Caudate nucleus (tissue), 63 donors: ENCODE measurements at places on chromosomes 11 and 22.

DNA sequence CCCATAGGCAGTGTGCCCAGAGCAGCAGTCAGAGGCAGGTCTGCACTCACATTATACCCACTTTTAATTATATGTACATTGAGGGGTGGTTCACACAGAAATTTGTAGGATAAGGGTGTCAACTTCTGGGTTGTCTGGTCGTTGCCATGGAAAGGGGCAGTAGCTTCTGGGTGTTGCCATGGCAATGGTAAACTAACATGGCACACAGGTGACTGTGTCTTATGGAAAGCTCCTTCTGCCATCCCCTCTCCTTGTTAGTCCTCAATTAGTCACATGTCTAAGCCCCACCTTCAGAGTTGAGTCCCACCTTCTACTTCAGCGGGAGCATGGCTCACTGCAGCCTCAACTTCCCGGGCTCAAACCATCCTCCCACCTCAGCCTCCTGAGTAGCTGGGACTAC lies 56.3 kb upstream of the ATXN10 start:
- DNase-seq, result no peak

DNA sequence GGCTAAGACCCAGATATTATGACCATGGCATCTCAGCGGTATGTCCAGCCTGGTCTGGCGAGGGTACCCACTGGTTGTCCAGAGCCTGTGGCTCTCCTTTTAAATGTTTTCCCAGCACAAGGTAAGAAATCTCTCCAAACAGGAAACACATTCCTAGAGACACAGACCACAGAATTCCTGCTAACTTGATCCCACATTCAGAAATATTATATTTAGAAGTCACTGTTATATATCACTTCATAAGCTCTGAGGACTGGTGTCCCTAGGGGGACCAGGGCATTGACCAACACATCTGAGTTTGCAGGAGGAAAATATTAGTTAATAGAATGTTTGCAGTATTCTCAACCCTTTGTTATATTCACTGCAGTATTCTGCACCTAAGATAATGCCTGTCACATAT lies 23.1 kb downstream of the TMPRSS13 start:
- no peak for DNase-seq

DNA sequence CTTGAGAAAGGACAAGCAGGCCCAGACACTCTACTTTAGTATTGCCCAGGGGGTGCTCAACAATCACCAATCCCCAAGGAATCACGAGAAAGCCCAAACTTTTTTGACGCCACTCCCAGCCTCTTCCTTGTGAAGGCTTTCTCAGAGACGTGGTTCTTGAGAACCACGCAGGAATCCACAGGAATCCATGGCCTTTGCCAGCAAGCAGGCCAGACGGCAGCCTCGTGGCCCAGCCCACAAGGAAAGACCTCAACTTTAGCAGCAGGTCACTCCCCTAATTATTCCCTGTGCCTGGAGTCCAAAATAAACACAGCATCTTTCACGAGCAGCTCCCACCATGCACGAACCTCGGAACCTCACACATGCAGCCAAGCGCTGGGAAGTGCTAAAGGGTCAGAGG lies 104.2 kb downstream of the WT1 start:
- DNase-seq, result no peak

GRCh38 chr11:3120071-3120792 lies 44.9 kb downstream of the OSBPL5 start:
- no peak for DNase-seq

DNA sequence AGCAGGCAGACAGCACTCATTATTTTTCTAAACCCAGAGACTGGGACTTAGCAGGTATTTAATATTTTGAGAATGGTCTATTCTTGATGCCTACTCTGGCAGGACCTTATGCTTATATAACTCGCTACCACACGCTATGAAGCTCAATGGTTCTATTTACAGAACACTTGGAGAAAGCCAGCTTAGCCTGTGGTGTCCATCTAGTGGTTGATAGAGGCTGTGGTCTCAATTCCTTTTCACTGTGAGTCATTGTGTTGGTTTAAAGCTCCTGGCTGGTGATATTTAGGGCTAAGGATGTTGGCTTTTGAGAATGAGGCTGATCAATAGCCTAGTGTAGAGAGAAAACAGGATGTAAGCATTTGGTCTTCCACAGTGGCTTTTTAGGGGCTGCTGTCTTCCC lies 206.4 kb downstream of the DBX1 start:
- no peak for DNase-seq

- DNase-seq, result no peak
These were observed 8.7 kb downstream of the CD3E start for GRCh38 chr11:118313242-118313641.

DNA sequence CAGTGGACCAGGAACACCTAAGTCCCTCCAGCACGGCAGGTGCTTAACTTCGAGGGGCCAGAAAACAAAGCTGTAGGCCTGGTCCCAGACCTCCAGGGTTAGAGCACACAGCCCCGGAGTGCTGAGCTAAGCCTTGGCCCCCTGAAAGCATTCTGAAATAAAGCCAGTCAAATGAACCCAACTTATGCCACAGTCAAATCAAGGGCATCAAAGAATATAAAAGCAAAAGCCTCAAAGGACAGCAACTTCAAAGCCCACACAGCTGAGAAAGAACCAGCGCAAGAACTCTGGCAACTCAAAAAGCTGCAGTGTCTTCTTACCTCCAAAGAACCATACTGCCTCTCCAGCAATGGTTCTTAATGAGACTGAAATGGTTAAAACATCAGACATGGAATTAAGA lies 39.1 kb downstream of the TMEM123 start:
- DNase-seq, result no peak

- no peak for DNase-seq
These were observed 47.7 kb downstream of the C11orf58 start for GRCh38 chr11:16786131-16786530.

DNA sequence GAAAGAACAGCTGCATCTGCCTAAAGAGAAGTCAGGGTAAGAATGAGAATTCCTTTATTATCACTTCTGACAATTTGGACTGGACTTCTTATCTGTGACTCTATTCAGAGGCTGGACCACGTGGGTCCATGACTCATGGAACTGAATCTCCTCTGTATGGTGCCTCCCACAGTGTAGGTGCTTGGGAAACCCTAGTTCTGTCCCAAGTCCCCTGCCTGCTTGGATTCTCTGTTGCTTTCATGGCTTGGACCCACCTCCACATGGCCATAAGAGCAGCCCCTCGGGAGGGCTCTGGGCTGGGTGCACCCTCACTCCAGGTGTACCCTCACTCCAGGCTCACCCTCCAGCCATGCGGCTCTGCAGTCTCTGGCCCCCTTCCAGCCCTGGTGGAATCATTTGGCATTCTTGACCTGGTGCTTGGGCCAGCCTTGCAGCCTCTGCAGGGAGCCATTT lies 153.4 kb downstream of the CACNA1I start:
- no peak for DNase-seq

DNA sequence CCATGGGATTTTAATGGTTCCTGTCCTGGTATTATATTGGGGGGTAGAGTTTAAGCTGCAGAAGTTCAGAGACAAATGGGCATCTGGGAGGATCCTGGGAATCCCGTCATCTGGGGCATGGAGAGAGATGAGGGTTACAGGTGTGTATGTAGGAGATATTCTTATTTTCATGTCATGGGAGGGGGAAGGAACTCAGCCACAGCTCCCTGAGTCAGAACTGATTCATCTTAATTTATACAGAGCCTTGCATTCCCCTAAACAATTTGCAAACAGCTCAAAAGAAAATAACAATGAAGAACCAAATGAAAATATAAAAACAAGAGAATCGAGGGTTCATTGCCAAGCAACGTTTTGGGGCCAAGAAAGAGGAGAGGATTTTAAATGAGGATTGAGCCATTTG lies 155.9 kb upstream of the TBCEL start:
- DNase-seq, result no peak

DNA sequence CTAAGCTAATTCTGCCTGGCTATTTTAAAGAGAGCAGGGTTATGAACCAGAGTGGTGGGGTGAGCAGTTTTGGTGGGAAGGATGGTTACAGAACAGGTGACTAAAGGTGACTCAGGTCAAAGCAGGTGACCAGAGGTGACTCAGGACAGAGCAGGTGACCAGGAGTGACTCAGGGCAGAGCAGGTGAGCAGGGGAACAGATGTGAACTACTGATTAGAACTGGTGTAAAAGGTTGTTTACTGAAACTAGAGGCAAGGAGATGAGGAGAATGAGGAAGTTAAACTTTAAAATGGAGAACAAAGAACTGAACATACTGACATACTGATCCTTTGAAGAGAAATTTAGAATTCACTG lies 15.4 kb upstream of the HYLS1 start:
- no peak for DNase-seq

DNA sequence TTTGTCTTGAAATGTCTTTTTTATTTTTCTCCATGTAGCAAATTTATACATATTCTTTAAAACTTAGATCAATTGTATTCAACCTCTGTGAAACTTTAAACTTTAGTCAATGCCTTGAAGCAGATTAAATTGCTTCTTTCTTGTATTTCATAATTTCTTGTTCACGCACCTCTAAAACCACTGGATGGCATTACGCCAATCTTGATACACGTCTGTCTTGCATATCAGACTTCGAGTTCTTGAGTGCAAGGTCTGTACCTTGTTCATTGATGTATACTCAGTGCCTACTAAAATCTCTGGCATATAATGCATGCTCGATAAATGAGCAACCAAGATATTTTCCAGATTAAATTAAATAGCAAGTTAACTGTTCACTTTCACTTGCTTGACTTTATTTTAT lies 236.8 kb downstream of the CASP12 start:
- DNase-seq, result no peak

- DNase-seq, result no peak
These were observed 18.6 kb downstream of the TP53AIP1 start for GRCh38 chr11:128924104-128924503.

- no peak for DNase-seq
These were observed 1.8 kb upstream of the THY1 start for GRCh38 chr11:119424775-119425174.

- no peak for DNase-seq
These were observed 7.2 kb downstream of the WT1 start for GRCh38 chr11:32427935-32428664.

- DNase-seq, result no peak
These were observed 48.1 kb upstream of the GRAMD1B start for GRCh38 chr11:123381817-123382554.

- no peak for DNase-seq
These were observed 113.7 kb downstream of the FEZ1 start for GRCh38 chr11:125382314-125382791.

DNA sequence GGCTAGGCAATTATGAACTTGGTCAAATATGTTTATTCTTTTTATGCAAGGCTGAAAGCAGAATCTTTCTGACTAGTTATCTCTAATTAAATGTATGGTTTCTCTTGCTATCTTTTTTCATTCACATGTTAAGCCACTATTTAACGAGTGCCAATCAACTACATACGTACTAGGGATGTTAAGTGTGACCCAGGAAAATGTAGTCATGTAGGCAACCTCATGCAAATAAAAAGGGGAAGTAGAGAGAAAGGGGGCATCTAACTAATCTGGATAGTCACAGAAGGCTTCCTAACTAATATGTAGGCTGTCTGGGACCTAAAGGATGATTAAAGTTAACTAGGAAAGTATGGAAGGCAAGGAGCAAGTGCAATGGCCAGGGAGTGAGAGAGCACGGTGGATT lies 23.5 kb downstream of the TBRG1 start:
- DNase-seq, result no peak

DNA sequence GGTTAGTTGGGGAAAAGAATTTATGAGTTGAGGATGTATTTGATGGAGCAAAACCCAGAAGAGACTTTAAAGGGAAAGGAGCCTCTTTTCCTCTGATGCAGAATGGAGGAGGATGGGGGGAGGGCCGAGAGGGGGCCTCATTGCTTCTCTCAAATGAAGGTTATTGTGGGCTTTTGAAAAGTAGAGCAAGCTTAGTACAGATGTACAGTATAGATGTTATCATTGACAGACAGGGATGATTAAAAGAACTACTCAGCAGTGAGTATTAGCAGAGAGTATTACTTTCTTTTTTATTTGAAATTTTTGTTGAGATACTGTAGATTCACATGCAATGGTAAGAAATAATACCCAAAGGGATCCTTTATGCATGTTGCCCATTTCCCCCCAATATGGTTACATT lies 98.1 kb downstream of the TEAD1 start:
- no peak for DNase-seq

DNA sequence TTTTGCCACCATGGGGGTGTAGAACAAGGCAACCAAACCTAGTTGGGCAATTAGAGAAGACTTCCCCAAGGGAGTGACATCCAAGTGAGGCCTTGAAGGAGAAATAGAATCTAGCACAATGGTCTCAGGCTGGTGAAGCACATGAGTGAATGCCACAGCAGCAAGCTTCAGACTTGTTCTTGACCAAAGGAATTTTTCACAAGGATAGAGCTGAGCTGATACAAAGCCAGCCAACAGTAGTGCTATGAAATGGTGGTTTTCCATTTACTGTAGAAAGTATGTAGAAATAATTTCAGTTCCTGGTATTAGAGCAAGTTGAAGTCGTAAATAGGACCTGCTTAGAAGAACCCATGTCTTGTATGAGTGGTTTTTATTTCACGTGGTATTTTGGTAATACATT lies 148.3 kb upstream of the RASSF10 start:
- no peak for DNase-seq

- no peak for DNase-seq
These were observed 2.4 kb downstream of the ATF4 start for GRCh38 chr22:39522567-39523300.

DNA sequence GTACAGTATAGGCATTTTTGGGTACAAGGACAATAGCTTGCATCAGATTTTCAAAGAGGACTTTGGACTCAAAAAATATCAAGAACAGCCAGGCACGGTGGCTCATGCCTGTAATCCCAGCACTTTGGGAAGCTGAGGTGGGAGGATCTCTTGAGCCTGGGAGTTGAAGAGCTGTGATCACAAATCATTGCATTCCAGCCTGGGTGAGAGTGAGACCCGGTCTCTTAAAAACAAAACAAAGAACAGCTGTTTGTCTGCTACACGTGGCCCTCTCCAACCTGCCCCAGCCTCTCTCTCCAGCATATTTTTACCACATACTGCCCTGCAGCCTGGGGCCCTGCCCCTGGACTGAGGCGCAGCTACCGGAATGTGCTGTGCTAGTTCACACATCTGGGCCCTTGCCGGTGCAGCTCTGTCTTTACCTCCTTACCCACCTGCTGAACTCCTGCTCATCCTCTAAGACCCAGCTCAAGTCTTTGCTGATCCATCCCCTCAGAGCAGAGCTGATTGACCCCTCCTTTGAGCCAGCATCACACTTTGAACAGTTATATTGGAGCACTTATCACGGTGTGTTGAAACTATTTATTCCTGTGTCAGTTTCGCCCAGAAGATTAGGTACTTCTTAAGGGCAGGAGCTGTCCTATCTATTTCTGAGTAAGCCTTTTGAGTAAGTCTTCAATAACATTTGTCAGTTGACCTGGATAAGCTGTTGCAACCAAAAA lies 29.4 kb downstream of the GRIK4 start:
- DNase-seq, result no peak

GRCh38 chr22:20531404-20532201 lies 24.2 kb downstream of the MED15 start:
- DNase-seq, result peak; percentile 36
